Mesothelial cell of epicardium (in vitro differentiated cells): ENCODE measurements at places on chromosomes 1 and 21. TPM values are rescaled to one million over a fixed set of nuclear protein-coding genes. Genes with fewer than 3 reads are reported as not detected.

Gene S100A7
- not detected in 3 replicates for total RNA-seq

- DNase-seq, result no peak
These were observed 59.6 kb downstream of the SIK1 start for GRCh38 chr21:43367296-43367695.

GRCh38 chr1:58818075-58818474, 34.2 kb upstream of the JUN start:
- no peak for DNase-seq

Gene TEX38
- total RNA-seq, result 0.42 to 0.57 TPM (median 0.49 TPM) in 3 replicates

- DNase-seq, result no peak
These were observed 193.4 kb downstream of the ATG4C start for GRCh38 chr1:62977366-62977765.

Gene CHI3L1
- total RNA-seq, result 0.13 to 0.32 TPM (median 0.22 TPM) in 3 replicates

Gene SAMSN1
- total RNA-seq, result 0.27 to 0.36 TPM (median 0.29 TPM) in 3 replicates

Gene FAM110D
- 0.58 to 0.84 TPM (median 0.69 TPM) in 3 replicates for total RNA-seq

- no peak for DNase-seq
These were observed 107.5 kb upstream of the HOOK1 start for GRCh38 chr1:59707178-59707791.

DNA sequence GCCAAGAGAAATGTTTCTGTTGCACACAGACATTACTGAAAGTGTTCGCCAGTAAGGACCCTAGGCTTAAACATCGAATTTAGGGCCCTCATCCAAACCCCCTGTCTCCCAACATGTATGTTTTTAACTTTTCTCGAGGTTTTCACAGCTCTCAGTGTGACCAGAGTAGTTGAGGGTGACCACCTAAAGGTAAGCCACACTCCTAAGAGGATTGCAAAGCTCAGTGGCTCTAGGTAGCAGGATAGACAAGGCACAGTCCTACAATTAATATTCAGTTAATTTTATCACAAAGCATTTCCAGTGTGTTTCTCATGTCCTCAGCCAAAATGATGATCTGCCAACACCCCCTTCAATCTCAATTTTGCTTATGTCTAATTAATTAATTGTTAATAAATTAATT, 695 bp upstream of the ALG14 start:
- DNase-seq, result no peak

DNA sequence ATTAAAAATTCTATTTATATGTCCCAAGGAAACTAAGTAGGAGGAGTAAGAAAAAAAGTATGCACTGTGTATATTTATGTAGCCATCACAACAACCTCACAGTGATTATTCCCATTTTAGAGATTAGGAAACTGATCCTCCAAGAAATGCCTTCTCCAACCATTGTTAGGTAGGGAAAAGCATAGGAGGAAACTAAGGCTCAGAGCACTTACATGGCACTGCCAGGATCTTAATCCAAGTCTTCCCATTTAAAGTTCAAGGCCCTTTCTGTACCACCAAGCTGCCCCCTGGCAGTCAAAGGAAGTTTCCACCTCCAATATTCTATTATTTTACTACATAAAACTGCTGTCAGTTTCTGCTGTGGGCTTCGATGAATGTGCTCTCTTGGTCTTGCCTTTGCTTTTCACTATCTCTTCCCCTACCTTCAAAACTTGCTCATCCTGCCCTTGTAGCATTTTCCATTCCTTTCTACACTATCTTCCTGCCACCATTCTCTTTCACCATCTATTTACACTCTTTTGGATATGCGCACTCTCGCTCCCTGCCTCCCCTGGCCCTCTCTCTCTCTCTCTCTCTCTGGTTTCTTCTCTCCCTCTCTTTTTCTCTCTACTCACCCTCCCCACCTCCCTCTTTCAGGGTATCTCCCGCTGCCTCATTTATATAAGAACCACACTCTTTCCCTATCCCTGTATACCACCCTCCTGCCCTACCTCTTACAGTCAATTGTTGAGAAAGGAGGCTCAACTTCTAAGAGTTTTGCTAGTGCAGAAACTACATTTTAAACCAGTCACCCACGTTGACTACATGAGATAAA, 34.0 kb downstream of the PUM1 start:
- no peak for DNase-seq

Gene IVL
- 0.11 to 0.34 TPM (median 0.27 TPM) in 3 replicates for total RNA-seq

Gene FAM177B
- not detected in 3 replicates for total RNA-seq

- no peak for DNase-seq
These were observed 3.7 kb downstream of the MFSD2A start for GRCh38 chr1:39958403-39959200.

DNA sequence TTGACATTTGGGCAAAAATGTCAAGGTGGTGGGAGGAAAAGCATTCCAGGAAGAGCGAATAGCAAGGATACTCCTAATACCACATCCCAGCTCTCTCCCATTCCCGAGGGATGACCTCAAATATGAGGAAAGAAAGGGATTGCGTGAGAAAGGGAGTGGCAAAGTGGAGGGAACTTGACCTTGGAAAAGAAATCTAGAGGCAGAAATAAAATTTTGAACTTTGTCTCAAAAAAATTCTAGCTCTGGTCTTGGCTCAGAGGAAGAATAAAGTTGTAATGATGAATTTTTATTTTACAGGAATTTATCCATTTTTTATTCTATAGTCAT, 127.8 kb downstream of the TBX19 start:
- DNase-seq, result no peak

GRCh38 chr1:10549904-10550664, 75.3 kb downstream of the PEX14 start:
- no peak for DNase-seq

DNA sequence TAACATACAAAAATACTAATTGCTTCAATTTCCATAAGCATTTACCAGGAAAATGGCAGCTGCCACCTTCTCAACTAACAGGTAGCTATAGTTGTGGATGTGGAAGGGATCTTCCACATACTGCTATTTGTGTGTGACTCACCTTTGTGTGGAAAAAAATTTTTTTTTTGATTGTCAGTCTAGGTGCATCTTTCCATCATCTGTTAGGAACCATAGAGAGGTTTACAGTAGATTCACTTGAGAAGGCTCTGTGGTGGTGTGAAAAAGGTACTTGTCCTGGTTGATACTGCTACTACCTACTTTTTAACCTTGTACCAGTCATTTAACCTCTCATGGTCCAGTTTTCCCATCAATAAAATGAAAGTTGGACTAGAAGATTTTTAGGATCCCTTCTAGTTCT, 12.9 kb downstream of the DDX20 start:
- no peak for DNase-seq

- DNase-seq, result no peak
These were observed 25.5 kb downstream of the GBP2 start for GRCh38 chr1:89100412-89100811.

Gene CD1E
- total RNA-seq, result not detected in 3 replicates

GRCh38 chr1:30670240-30671060, 52.9 kb downstream of the MATN1 start:
- no peak for DNase-seq
